ENCODE measurements at places on chromosomes 1 and 21.

- peak; percentile 54 for DNase-seq
These were observed 155.9 kb upstream of the RUNX1 start for GRCh38 chr21:35204850-35205541.

- DNase-seq, result peak; percentile 10
These were observed 27.5 kb downstream of the ATP1B1 start for GRCh38 chr1:169133801-169134502.

GRCh38 chr1:16122916-16123315 is 33.0 kb downstream of the EPHA2 start:
- DNase-seq, result no peak

DNA sequence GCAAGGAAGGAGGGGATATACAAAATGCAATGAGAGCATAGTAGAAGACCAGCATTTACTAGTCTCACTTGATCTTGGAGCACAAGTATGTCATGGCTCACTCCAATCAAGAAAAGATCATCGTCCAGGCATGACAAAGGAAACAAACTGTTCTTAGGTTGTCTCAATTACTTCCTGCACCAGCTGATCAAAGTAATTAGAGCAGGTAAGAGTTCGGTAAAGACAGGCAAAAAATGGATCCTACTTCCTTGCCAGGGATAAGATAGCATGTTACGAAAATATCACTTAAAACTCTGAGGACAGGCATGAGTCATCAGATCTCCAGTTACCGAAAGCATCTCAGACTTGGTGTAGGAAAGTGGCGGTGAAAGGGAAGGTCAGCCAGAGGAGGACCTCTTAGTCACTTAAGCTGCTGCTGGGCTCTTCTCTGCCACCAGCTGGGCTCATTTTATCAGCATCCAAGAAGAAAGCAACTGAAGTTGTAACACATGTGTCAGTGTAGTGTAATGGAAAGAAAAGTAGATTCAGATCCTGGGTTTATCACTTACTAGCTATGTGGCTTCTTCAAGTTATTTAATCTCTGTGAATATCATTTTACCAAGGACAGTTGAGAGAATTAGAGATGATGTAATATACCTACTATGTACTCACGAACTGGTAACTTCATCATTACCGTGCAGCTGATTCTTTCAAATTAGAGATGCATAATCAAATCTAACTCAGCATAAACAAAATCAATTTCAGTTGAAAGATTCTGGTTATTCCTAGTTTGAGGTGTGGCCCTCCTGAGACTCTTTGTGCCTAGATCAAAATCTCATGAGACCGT is 46.8 kb downstream of the XCL1 start:
- DNase-seq, result no peak

- peak; percentile 64 for DNase-seq
These were observed at the start of gene RNPEP for GRCh38 chr1:201982623-201983379. Gene RNPEP, plus strand, starts transcription at chr1:201982648. Its CDS starts 19 bp downstream, at chr1:201982667.

DNA sequence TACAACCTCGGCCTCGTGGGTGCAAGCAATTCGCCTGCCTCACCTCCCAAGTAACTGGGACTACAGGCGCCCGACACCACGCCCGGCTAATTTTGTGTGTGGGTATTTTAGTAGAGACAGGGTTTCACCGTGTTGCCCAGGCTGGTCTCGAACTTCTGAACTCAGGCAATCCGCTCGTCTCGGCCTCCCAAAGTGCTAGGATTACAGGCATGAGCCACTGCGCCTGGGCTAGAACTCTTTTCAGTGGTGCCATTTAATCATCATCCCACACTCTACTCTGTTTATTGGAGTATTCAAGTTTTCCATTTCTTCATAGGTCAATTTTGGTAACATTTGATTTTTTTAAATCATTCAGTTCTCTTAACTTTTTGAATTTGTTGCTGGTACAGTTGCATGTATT is 101.3 kb downstream of the DHRS3 start:
- DNase-seq, result no peak

DNA sequence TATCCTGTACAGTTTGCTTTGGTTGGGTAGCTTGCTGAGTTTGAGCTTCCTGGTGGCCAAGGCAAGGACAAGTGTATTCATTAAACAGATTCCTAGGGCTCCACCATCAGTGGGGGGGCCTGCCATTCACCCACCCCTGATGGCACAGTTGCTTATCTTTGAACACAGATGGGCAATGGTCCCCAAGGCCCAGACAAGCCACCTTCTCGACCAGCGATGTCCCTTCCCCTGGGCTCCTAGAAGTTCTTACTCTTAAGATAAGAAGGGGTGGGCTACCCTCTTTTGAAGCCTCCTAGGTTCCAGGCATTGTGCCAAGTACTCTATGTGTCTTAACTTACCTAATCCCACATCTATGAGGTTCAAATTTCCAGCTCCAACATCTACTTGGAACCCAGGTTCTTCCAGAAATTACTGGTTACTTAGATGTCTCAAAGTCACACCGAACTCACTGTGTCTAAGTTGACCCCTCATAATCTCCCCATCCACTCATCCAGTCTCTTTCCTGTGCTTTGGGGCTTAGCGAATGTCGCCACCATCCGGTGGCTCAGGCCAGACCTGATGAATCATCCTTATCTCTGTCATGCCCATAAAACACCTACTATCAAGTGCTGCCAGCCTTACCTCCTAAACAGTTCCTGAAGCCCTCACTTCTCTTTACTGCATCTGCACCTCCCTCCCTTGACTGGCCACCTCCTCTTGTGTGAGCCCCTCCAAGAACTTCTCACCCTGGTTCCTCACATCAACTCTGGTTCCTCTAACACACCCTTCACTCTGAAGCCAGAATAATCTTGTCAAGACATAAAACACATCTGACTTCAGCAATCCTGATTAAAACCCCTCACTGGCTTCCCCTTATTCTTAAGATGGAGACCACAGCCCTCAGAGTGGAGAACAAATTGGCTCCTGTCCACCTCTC is 50.1 kb downstream of the KLHDC7A start:
- peak; percentile 60 for DNase-seq

GRCh38 chr1:26921126-26921539 is 410 bp upstream of the NUDC start:
- DNase-seq, result no peak

GRCh38 chr1:203360547-203361185 is 9.7 kb upstream of the FMOD start:
- DNase-seq, result no peak

GRCh38 chr1:147651466-147651865 is 18.9 kb downstream of the ACP6 start:
- DNase-seq, result no peak

GRCh38 chr1:225435957-225436392 is 8.1 kb upstream of the LBR start:
- DNase-seq, result peak; percentile 88

GRCh38 chr1:27931759-27932158 is 3.0 kb upstream of the SMPDL3B start:
- no peak for DNase-seq

GRCh38 chr1:224621813-224622682 is 5.9 kb downstream of the CNIH3 start:
- no peak for DNase-seq

GRCh38 chr21:29487154-29487553 is 188.4 kb downstream of the BACH1 start:
- no peak for DNase-seq

DNA sequence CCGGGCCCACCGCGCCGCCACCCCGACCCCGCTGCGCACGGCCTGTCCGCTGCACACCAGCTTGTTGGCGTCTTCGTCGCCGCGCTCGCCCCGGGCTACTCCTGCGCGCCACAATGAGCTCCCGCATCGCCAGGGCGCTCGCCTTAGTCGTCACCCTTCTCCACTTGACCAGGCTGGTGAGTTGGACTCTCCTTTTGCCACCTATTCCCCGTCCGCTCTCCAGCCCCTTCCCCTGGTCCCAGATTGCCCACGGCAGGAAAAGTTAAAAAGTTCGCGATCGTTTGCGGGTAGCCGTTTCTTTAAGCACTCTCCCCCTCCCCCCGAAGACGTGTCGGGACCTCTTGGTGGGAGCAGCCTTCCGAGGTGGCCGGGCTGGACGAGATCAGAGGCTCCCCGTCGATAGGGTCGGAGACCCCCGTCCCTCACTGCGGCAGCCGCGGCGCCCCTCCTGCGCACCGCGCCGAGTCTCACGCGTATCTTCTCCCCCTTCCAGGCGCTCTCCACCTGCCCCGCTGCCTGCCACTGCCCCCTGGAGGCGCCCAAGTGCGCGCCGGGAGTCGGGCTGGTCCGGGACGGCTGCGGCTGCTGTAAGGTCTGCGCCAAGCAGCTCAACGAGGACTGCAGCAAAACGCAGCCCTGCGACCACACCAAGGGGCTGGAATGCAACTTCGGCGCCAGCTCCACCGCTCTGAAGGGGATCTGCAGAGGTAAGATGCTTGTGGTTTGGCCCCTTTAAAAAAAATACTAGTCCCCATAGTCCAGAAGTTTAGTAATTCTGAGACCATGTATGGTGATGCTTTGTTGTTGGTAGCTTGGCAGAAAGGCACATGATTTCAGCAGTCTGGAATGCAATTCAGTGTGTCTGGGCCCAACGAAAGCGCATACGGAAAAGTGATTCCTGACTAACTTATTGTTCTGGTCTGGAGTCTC is 576 bp downstream of the CCN1 start:
- DNase-seq, result no peak

DNA sequence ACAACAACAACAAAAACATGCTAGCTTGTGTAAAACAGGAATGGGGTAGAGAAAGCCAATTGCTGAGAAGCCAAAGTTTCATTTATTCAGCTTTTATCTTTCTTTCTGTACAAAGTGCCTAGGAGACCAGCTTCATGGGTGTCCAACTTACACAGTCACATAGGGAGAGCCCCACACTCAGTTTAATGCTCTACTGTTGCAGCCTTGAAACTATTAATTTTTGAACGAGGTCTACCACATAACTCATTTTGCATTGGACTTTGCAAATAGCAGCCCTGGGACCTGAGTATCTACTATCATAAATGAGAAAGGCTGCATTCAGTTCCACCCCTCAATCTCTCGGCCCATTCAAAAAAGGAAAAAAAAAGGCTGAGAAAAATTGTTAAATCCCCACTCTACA is 98.8 kb downstream of the ZNF644 start:
- no peak for DNase-seq

DNA sequence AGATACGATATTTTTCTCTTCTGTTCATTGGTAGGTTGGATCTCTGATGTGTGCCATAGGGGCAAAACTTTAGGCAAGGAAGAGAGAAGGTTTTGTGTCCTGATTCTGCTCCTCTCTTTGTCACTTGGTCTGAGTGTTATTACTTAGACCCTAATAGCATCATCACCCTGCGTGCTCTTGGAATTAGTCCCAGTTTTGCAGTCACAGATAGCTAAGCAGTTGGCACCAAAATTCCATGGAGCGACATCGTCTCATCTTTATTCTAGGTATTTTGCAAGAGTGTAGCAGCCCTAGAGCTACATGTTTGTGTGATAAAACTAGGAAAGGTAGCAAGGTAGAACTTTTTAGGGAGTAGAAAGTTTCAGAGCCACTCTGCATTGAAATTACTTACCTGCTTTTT is 23.8 kb downstream of the PIP5K1A start:
- DNase-seq, result no peak

- DNase-seq, result no peak
These were observed 94.4 kb downstream of the BARHL2 start for GRCh38 chr1:90622666-90623065.

- no peak for DNase-seq
These were observed 12.4 kb downstream of the KLHDC8A start for GRCh38 chr1:205344066-205344928.

GRCh38 chr1:45820788-45821187 is 17.4 kb downstream of the MAST2 start:
- no peak for DNase-seq

DNA sequence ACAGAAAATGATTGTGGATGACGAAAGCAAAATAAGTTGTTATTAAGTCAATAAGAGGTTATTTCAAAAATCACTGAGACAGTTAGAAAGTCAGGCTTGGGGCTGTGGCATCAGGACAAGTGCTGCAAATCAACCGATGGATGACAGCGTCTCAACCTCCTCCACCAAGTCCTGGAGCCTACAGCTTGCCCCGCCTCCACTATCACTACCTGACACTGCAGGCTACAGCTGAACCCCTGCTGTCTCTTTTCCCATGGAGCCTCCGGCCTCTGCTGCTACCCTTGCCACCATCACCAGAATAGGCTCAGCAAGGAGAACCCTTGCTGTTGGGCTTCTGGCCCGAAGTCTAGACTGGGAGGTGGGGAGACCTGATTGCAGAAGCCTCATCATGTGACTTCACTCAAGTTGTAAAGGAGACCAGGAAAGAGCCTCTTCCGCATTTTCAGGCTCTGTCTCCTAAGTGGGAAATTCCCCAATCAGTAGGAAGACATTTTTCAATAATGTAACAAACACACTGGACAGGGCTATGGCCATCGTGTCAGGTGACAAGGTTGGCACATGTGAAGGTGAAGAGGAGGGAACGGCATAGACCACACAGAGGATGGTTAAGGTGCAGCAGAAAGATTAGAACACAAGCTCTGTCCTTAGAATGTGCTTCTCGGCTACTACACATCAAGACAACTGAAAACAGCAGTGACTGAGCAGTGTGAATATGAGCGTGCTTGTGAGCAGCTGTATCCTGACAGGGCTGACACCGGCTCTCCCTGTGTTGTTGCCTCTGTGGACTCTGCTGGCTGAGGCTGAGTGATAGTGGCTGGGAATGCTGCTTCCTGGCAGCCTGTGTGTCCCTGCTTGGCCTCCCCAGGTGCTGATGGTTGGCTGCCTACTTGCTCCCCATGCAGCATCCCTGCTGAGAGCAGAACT is 660.7 kb downstream of the PTPRU start:
- no peak for DNase-seq

DNA sequence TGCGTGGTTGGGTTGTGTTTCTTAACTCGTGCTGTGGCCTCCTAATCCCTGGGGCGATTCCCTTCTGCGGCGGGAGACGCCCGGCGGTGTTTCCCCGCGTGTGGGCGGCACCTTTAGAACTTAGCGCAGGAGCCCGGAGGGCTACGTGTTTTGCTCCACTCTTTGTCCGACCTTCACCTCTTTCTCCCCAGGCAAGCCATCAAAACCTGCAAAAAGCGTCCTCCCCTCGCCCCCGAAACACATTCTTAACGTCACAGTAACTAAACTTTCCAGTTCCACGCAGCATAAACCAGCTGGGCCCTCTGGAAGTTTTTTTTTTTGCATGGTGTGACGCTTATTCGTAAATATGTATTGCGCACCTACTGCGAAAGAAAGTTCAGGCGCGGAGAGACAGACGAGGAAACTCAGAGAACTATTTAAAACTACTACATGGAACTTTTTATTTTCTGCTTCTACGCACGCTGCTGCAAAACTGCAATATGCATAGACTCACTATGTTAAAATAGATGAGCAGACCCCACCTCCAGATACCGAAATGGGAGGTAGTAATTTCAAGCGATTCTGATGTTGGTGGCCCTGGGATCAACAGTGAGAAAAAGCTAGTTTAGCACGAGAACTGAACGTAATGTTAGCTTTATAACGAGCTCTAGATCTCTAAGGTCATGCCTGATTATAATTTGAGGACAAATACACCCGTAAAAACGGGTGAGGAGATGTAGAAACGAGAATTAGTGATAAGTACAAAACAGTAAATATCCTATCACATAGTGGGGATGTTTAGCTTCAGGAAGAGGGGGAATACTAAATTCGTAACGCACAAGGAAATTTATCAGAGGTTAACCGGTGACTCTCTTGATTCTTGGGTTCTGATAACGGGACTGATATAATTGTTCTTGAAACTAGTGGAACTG is 920 bp downstream of the MTR start:
- DNase-seq, result peak; percentile 8

- no peak for DNase-seq
These were observed 213.0 kb downstream of the KCTD3 start for GRCh38 chr1:215780139-215780538.
